ENCODE measurements at places on chromosomes 3 and 15.

DNA sequence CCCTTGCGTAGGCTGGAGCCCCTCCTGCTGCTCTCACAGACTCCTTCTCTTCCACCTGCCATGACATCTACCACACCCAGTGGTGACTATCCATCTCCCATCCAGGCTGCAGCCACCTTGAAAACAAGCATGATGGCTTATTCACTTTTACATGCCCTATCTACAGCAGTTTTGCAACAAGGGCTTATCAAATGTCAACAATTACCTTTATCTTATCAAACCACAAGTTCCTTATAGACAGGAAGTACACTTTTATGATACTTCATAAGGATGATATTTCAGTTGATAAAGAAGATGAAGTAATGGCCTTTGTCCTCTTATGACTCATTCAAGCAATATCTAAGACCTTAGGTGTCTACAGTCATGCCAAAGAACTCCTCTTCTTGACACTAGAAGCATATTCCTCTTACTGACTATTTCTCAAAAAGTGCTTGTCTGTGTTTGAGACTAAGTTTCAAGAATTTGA is 125.3 kb upstream of the SPRED1 start:
- no peak for DNase-seq

DNA sequence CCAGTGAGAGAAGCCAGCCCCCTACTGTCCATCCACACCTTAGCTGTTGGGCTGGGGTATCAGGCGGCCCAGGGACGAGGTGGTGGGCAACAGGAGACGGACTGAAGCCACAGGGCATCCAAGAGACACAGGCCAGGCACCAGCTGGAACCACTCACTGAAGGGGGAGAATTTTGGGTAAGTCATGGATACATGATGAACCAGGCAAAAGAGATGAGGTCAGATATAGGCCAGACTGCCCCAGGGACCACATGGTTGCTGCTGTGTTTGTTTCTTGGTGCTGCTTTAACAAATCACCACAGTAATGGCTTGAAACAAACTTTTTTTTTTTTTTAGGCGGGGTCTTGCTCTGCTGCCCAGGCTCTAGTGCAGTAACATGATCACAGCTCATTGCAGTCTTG is 66.4 kb downstream of the SEMA5B start:
- DNase-seq: no peak

DNA sequence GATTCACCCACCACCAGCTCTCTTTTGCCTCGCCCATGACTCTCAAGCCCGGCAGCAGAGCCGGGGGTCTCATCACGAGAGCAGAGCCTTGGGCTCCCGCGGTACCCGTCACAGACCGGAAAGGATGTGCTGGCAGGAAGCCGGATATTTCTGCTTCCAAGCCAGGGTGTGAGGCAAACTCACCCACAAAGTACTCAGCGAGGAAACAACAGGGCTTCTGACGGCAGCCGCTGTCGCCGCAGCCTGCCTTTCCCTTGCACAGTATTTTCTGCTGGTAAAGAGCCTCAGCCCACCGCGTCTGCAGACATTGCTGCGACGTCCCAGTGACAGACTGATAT is 119.9 kb downstream of the NSMCE3 start:
- no peak for DNase-seq

- no peak for DNase-seq
These were observed 15.0 kb downstream of the IL17RD start for GRCh38 chr3:57150113-57150581.
